ENCODE measurements at places on chromosomes 2 and 18. TPM values are rescaled to one million over a fixed set of nuclear protein-coding genes. Genes with fewer than 3 reads are reported as not detected.
A peak's percentile ranks its signal among the peaks of the same experiment; 100 is the strongest.

DNA sequence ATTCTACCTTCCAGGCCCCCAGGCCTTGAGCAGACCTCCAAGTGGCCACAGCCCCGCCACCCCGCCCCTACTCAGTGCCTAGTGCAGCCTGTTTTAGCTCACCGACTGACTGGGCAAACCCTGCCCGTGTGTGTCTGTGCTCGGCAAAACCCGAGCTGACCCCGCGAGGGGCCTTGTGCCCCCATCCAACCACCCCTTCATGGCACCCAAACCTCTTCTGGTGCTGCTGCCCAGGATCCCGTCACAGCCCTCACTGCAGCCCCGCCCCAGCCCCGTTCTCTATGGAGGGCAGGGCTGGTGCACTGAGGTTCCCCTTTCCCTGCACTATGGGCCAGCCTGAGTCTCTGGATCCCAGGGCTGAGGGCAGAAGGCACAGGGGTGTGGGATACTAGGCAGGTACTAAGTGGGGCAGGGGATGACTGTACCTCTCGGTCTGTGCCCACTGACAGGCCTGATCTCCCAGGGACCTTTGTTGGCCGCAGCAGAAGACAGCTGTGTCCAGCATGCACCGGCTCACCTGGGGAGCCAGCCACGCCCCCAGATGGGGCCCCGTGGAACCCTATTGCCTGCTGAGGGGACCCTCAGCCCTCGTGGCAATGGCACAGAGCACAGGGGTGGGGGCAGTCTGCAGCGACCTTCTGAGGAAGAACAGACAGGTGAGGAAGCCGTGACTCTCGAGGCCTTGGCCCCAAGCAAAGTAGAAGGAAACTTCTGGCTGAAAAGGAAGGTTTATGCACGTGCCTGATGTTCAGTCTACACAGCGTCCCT is 69.9 kb upstream of the OTOS start:
- peaks cover 5% of the 10 kb centered on the region for H3K4me1 ChIP-seq
- no peaks in the 10 kb centered on the region for H3K36me3 ChIP-seq
- no peaks in the 10 kb centered on the region for H3K27me3 ChIP-seq

DNA sequence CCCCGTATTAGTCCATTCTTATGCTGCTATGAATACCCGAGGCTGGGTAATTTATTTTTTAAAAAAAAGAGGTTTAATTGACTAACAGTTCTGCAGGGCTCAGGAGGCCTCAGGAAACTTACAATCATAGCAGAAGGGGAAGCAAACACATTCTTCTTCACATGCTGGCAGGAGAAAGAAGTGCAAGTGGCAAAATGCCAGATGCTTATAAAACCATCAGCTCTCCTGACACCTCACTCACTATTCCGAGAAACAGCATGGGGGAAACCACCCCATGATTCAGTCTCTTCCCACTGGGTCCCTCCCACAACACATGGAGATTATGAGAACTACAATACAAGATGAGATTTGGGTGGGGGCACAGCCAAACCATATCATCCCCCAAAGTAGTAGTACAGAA is 2148.5 kb upstream of the PIK3C3 start:
- no peaks in the 10 kb centered on the region for H3K4me1 ChIP-seq
- H3K4me3 ChIP-seq, result no peak overlapping the region
- peaks cover 5% of the 10 kb centered on the region for H3K27me3 ChIP-seq
- H3K36me3 ChIP-seq, result no peaks in the 10 kb centered on the region
- no peak overlapping the region for H3K27ac ChIP-seq

DNA sequence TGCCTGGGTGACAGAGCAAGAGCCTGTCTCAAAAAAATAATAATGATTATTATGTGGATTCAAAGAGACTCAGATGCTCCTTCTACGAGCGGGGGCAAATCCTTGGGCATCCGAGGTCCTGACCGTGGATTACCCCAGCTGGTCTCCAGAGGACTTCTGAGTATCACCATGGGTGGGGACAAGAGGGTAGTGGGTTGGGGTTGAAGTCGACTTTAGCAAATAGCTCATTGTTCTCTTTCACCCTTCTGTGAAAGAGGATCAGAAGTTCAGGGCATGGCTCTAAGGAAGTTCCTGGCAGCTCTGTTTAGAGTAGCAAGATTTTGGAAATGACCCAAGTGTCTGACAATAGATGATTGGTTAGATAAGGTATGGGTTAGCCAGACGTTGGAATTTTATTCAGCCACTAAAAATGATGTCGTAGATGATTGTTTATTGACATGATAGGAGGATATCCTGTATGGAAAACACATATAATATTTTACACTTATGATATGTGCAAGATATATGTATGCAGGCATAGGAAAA is 59.0 kb upstream of the SPRED2 start:
- no peaks in the 10 kb centered on the region for H3K27me3 ChIP-seq
- no peak overlapping the region for H3K27ac ChIP-seq
- H3K4me3 ChIP-seq, result no peak overlapping the region
- no peaks in the 10 kb centered on the region for H3K36me3 ChIP-seq
- DNase-seq, result no peak
- peaks cover 5% of the 10 kb centered on the region for H3K4me1 ChIP-seq

GRCh38 chr2:155730804-155731203 is 601.7 kb downstream of the NR4A2 start:
- H3K27me3 ChIP-seq, result peaks cover 6% of the 10 kb centered on the region
- no peak for DNase-seq
- H3K36me3 ChIP-seq, result no peaks in the 10 kb centered on the region
- H3K4me1 ChIP-seq, result peaks cover 7% of the 10 kb centered on the region

- no peaks in the 10 kb centered on the region for H3K36me3 ChIP-seq
- no peak overlapping the region for H3K27ac ChIP-seq
- peaks cover 47% of the 10 kb centered on the region for H3K4me1 ChIP-seq
- H3K4me3 ChIP-seq, result no peak overlapping the region
- DNase-seq, result no peak
Measured at GRCh38 chr2:8116661-8117060, 565.2 kb upstream of the ID2 start.

DNA sequence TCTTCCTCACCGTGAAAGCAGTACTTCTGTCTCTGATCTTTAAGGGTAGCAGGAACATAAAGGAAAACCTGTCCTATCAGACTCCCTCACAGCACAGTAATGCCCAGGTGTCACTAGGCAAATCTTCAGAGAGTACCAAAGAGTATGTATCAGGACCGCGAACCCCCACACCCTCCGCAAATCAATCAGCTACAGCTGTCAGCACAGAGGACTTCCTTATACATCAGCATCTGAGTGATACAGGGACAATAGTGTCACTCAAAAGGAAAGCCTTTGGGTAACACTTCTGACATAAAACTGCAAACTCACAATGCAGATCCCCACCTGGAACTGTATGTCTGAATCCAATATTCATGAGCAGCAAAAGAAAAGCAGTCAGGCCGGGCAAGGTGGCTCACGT is 2.6 kb downstream of the AFG3L2 start:
- peaks cover 8% of the 10 kb centered on the region for H3K36me3 ChIP-seq
- no peak for DNase-seq
- no peaks in the 10 kb centered on the region for H3K27me3 ChIP-seq
- peak overlapping the region; percentile 10 for H3K27ac ChIP-seq

DNA sequence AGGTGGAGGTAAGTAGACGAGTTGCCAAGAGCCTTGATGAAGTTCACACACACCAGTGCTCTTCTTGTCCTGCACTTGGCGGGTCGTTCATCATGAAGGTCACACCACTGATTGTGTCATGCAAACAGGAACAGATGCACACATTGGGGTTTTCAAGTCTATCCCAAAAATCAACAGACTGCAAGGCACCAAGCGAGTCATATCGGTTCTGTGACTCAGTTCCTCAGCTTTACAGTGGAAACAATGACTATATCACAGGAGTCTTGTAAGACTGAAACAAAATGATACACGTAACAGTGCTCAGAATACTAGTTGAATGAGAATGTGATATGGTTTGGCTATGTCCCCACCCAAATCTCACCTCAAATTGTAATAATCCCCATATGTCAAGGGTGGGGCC is 526.9 kb upstream of the ID2 start:
- no peak for DNase-seq
- H3K36me3 ChIP-seq, result no peaks in the 10 kb centered on the region
- no peak overlapping the region for H3K4me3 ChIP-seq
- no peaks in the 10 kb centered on the region for H3K27me3 ChIP-seq

DNA sequence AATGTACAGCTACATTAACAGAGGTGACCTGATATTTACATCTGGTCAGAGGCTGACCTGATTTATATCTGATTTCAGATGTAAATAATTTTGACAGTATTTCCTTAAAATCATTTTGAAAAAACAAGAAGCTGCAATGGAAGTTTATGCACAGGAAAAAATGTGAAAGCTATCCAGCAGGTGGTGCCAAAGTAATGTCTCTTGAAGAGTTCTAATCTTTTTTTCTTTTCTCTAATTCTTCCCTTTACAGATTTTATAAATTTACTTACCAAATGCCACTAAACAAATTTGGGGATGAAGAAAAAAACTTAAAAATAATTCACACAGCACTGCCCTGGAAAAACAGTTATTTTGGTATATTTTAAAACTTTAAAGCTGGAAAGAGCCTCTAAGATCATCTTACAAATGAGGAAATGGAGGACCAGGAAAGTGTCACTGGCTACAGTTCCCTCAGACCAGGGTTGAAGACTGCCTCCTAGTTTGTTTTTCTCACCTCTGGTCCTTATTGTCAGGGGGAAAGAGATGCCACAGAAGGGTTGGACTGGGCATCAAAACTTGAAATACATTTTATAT is 16.4 kb upstream of the FBLN7 start:
- H3K36me3 ChIP-seq, result peaks cover 5% of the 10 kb centered on the region
- no peak overlapping the region for H3K27ac ChIP-seq
- no peak overlapping the region for H3K4me3 ChIP-seq

DNA sequence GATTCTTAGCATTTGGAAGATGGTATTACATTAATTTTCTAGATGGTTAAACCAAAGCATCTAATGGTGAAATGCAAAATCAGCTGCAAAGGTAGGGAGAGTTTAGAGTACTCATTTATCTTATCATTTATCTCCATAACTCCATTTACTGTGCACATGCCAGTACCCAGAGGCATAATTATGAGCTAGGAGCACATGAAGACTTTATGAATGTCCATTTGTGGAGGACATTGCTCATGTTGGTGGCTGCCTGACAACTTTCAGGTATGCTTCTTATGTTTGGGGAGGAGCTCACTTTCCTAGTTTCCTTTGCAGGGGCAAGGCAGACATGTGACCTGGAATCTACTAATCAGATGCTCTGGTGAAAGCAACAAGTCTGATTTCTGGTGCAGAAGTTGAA is 134.0 kb downstream of the NRP2 start:
- H3K4me1 ChIP-seq, result peaks cover 13% of the 10 kb centered on the region
- H3K36me3 ChIP-seq, result no peaks in the 10 kb centered on the region
- no peak for DNase-seq

- no peak overlapping the region for H3K27ac ChIP-seq
- no peak overlapping the region for H3K4me3 ChIP-seq
Measured at GRCh38 chr18:9775178-9775577, 67.1 kb downstream of the RAB31 start.

- no peak overlapping the region for H3K4me3 ChIP-seq
- no peaks in the 10 kb centered on the region for H3K4me1 ChIP-seq
- DNase-seq, result no peak
- no peak overlapping the region for H3K27ac ChIP-seq
- H3K27me3 ChIP-seq, result no peaks in the 10 kb centered on the region
Measured at GRCh38 chr2:210792000-210792399, 235.6 kb downstream of the CPS1 start.

GRCh38 chr2:144459937-144460336 is 60.0 kb downstream of the ZEB2 start:
- peaks cover 66% of the 10 kb centered on the region for H3K27me3 ChIP-seq
- no peak overlapping the region for H3K27ac ChIP-seq
- H3K4me3 ChIP-seq, result peak overlapping the region; percentile 1
- peaks cover 58% of the 10 kb centered on the region for H3K4me1 ChIP-seq
- H3K36me3 ChIP-seq, result peaks cover 10% of the 10 kb centered on the region

- peaks cover 3% of the 10 kb centered on the region for H3K36me3 ChIP-seq
- no peak overlapping the region for H3K27ac ChIP-seq
- H3K4me1 ChIP-seq, result peaks cover 53% of the 10 kb centered on the region
- no peak for DNase-seq
- no peak overlapping the region for H3K4me3 ChIP-seq
Measured at GRCh38 chr2:67752199-67752598, 310.6 kb downstream of the C1D start.

KLHL41 gene
- 0.38 TPM for total RNA-seq

ASB18 gene
- total RNA-seq, result not detected

GATA6 gene
- total RNA-seq, result 39.8 TPM

CYS1 gene
- total RNA-seq, result 0.79 TPM

CNDP1 gene
- 0.48 TPM for total RNA-seq

ANKRD53 gene
- 0.72 TPM for total RNA-seq

VWA3B gene
- total RNA-seq, result 4.1 TPM

Measured in type B pancreatic cell (in vitro differentiated cells).